ENCODE measurements at places on chromosomes 1 and 21. TPM values are rescaled to one million over a fixed set of nuclear protein-coding genes. Genes with fewer than 3 reads are reported as not detected.

Gene TDRD5
- polyA plus RNA-seq = 0.05 TPM

Gene EDARADD
- polyA plus RNA-seq = 0.37 TPM

Gene CELA2B
- polyA plus RNA-seq = not detected

Gene ILDR2
- 0.14 TPM for polyA plus RNA-seq

Gene SH2D1B
- 1.6 TPM for polyA plus RNA-seq

Gene PCNX2
- polyA plus RNA-seq = 2.0 TPM

Gene CRP
- polyA plus RNA-seq = 0.18 TPM

Gene RIIAD1
- 9.3 TPM for polyA plus RNA-seq

Gene TPTE
- not detected for polyA plus RNA-seq
